ENCODE measurements at places on chromosomes 3 and 15. TPM values are rescaled to one million over a fixed set of nuclear protein-coding genes. Genes with fewer than 3 reads are reported as not detected.
A peak's percentile ranks its signal among the peaks of the same experiment; 100 is the strongest.

DNA sequence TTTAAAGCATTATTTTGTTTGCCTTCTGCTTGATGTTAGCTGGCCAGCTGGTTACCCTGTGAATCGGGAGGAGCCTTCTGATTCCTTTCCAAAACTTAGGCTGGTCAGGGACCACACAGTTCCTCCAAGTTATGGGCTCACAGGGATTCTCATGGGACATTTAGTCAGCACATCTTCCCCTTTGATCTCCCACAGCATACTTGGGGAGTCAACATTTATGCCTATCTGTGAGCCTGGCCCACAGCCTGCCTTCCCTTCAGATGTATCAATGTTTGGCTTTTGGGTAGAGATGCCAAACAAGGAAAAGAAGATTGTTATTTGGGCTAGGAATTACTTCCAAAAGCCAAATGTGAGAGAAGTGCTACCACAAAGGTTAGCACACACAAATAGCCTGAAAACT lies 32.6 kb upstream of the DCP1A start:
- no peak for DNase-seq

DNA sequence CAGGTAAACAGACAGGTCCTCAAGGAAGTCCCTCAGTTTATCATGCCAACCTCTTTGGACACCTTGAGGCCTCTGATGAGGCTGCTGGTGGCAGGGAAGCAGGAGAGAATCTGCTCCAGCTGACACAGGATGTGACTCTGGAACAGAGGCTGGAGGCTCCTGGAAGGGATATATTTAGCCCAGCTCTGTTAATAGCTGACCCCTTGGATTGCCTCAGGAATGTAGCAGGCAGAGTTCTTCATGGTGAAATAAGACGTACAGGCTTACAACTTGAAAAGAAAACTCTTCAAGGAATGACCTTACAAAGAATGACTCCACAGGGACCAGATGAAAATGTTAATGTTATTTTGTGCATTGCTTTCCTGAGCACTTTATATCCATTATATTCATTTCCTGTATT lies 90.5 kb downstream of the AQP9 start:
- no peak for DNase-seq

DNA sequence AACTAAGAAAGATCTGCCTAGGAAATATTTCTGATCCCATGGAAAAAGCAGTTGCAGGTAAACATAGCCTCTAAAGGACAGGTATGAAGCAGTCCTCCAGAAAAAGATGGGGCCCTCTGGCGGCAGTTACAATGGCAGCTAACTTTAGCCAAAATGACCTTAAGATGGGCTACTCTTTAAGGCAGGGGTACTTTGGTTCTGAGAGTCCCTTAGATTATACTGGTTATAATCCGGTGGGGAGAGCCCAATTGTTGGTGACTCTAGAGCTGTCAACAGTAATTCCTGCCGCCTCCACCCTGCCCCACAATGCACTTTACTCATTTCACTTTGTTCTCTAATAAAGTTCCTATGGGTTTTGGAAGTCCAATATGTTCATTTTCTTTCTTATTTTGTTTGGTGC lies 412.8 kb upstream of the WNT5A start:
- no peak for DNase-seq

- no peak for DNase-seq
Measured at GRCh38 chr3:143793971-143794370, 54.3 kb downstream of the SLC9A9 start.

DNA sequence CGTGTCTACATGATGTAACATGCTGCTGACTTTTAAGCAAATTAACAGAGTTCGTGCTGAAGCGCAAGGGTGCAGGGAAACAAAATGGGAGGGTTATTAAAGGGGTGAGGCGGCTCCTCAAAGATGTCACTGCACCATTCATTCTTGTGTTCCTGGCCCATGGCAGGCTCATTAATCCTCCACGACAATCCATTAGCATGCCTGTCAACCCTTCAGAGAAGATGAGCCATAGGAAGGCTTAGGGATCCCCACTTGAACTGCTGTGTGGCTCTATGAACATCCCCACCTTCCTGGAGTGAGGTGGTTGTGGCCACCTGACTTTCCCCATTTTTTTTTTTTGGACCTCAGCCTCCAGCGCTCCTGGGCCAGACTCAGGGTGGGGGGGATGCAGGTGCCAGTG lies 45.8 kb downstream of the IGF1R start:
- no peak for DNase-seq

GRCh38 chr3:184552296-184552695 lies 9.3 kb upstream of the EPHB3 start:
- no peak for DNase-seq

DNA sequence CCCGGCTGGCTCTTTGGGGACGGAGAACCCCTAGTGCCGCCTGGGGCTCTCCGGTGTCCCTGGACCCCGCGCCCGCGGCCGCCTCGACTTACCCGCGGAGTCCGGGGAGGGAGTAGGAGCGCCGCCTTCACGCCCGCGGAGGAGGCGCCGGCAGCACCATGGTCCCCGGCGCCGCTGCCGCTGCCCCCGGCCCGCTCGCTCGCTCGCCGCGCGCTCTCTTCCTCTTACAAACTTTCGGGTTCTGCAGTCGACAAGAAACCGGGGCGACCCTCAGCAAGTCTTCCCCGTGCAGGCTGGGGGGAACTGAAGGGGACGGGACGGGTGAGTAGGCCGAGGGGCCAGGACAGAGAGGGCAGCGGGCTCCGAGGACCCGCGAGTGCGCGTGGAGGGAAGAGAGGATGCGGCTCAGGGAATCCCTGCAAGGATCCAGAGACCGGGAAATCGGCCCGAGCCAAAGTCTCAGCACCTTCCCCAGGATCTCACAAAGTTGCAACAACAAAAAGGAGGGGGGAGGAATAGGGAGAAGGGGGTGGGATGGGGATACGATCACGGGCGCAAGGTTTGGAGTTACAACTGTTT lies 2.0 kb downstream of the FOXP1 start:
- peak; percentile 35 for DNase-seq

DNA sequence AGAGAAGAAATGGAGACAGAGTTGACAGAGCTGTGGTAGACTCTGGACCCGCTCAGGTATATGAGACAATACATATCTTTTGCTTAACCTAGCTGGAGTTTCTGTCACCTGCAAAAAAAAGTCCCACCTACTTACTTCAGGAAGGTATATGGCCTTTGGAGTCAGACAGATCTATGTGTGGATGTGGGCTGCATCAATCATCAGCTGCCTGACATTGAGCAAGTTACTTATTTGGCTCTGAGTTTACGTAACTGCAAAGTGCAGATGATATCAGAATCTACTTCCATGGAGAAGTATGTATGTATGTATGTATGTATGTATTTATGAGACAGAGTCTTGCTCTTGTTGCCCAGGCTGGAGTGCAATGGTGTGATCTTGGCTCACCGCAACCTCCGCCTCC lies 124.3 kb downstream of the MYLK start:
- no peak for DNase-seq

GRCh38 chr15:57133127-57133968 lies 214.9 kb downstream of the TCF12 start:
- no peak for DNase-seq

DNA sequence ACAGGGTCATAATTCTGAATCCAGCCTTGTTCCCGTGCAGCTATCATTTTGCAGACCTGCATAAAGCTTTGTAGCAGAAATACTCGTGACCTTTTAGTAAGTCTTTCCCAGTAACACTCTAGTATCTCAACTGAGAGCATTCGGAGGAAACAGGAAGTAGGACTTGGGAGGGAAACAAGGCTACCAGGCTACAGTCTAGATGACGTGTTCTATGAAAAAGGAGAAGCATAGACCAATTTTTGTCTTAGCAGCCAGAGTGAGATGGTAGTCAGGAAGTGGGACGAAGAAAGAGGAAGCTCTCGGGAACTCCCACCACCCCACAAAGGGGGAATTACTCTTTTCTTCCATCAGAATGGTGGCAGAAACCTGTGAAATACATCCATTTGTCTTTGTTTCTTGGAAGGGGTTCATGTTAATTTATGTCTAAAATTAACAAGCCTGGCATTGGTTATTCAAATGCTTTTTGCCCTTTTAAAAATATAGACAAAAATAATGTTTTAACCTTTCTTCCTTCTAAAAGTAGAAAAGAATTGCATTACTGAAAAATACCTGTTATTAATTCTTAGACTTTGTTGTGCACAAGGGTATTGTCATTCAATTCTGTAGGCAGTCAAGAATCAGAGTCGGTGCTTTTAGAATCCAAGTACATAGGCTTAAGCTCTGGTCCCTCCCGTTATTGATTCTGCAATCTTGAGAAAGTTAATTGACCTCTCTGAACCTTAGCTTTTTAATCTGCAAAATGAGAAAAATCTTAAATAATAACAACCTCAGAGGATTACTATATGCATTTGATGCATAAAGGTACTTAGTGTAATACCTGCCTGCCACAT lies 1.6 kb upstream of the SUCNR1 start:
- DNase-seq: no peak

DNA sequence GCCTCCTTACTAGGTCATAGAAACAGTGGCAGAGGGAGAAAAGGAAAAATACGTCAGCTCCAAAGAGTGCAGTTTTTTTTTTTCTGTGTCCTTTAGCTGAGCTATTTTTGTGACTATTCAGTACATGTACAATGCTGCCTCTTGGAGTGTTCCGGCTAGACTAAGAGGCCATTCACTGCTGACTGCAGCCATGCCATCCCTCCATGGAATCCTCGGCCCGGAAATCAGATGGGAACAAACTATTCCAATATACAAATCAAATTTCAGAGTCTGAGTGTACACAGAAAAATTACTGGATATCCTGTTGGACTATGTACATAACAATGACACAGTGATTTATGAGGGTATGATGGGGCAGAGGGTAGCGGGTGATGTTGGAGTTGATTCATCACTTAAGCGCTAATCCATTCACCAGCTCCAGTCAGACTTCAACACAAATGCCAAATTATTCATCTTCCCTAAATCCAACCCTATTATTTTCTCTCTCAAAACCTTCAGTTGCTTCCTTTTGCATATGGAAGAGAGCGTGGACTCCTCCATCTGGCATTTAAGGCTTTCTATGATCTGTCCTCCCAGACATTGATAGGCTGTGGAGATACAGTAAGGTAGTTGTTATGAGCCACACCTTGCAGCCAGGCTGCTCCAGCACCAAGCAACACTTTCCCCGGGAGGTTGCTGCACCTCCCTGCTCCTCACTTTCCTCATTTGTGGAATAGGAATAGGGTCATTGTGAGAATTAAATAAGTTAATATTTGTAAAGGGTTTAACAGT lies 109.1 kb downstream of the LPP start:
- DNase-seq: no peak

DNA sequence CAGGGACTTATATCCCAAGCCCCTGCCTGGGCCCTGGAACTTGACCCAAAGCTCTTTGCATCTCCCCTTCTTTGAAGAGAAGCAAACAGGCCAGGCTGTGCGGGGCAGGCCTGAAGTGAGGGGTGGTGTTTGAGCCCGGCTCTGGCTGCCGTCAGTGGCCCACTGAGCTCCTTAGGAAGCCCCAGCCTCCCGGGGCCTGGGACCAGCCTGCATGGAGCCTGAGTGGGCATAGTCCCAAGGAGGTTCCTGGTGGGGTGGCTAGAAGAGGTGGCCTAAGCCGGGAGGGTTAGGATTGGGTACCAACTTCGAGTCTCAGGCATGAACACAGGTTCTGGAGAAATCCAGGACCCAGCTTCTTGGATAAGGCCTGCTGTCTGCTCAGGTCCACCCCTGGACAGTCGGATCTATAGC lies 6.4 kb downstream of the TMIE start:
- DNase-seq: no peak

DNA sequence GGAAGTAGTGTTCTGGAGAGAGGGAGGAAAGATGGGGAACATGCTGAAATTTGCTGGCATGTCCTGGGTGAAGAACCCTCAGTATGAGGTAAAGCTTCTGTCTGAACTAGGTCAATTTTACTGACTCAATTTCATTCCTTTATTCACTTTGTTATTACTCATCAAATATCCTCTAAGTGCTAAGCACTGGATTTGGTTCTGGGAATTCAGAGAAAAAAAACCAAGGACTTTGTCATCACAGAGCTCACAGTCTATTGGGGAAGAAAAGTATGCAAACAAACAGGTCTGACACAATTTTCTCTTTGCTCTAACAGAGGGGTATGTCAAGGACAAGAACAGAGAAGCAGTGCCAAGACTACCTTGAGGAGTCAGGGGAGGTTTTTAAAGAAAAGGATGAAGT lies 68.0 kb downstream of the TFG start:
- no peak for DNase-seq

- DNase-seq: no peak
Measured at GRCh38 chr3:72461787-72462186, 386.5 kb downstream of the SHQ1 start.

GRCh38 chr15:74709011-74709410 lies 13.2 kb upstream of the EDC3 start:
- no peak for DNase-seq

GRCh38 chr3:101072300-101072699 lies 79.1 kb upstream of the ABI3BP start:
- no peak for DNase-seq

- no peak for DNase-seq
Measured at GRCh38 chr3:107574650-107575049, 51.9 kb downstream of the BBX start.

GRCh38 chr3:197168606-197169005 lies 129.8 kb downstream of the DLG1 start:
- no peak for DNase-seq

- no peak for DNase-seq
Measured at GRCh38 chr15:55990998-55991397, 2.4 kb downstream of the NEDD4 start.

GRCh38 chr3:150495149-150495548 lies 51.1 kb downstream of the SERP1 start:
- no peak for DNase-seq

The ABHD14A gene
- total RNA-seq: 9.5 TPM

The IGF2BP2 gene
- 0.50 TPM for total RNA-seq

The IL5RA gene
- total RNA-seq: 0.99 TPM

The CPOX gene
- total RNA-seq: 10.5 TPM

The UPK1B gene
- total RNA-seq: not detected

The ALDH1A3 gene
- total RNA-seq: not detected

The WDR93 gene
- total RNA-seq: not detected

The UMPS gene
- 19.7 TPM for total RNA-seq

The C3orf22 gene
- not detected for total RNA-seq

The KLF15 gene
- total RNA-seq: 0.30 TPM

The TEX55 gene
- not detected for total RNA-seq

The SCAP gene
- 58.3 TPM for total RNA-seq

The ANKUB1 gene
- total RNA-seq: not detected

The GPR62 gene
- not detected for total RNA-seq

The SNTN gene
- not detected for total RNA-seq

The MORC1 gene
- total RNA-seq: not detected
